ENCODE measurements at places on chromosomes 5 and 9.

- DNase-seq = no peak
Observed at GRCh38 chr5:158855510-158855909, 244.2 kb downstream of the EBF1 start.

GRCh38 chr5:23721336-23721735 is 213.9 kb downstream of the PRDM9 start:
- DNase-seq = no peak

DNA sequence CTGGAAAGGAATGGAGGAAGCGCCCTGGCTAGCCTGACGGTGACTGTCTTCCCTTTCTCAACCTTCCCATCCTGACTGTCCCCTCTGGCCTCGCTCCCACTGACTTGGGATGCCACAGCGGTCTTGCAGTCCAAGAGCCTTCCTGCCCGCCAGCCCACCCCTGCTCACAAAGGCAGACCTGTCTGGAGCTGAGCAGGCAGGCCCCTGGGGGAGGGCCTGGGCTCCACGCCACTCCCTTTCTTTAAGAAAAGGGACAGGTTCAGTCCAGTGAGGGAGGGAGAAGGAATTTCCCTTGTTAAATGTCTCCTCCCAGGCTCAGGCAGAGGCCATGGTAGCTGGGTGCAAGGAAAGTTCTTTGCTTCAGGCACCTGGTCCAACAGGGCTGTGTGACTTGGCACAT is 18.1 kb downstream of the FGF1 start:
- no peak for DNase-seq

DNA sequence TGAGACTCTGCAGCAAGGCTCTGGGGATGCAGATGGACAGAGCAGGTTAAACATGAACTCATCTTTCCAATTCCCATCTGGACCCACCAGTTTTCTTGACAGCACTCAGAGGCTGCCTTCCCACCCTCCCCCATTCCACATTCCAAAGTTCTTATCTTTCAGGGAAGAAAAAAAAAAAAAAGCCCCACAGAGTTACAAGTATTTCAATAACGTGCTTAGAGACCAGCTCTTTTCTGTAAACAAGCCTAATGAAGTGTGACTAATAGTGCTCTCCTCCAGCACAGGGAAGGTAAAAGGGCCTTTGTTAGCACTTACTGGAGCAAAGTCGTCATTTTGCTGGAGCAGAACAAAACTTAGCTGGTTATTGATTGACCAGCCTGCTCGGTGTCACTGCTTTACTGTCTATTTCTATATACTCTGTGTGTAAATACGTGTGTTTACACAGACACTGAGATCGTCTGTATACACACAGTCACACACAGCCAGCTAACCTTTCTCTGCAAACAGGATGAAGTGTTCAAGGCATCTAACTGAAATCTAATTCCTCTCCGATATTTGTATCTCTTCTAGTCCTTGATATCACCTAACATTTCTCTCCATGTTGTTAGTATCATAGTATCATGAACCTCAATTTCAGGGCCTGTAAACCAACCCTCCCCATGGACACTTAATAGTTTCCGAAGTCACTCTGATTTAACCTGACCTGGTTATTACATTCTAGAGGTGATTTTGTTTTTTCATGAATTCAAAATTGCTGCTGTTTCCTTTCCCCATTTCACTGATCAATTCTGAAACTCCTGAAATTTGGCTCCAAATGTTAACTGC is 84.9 kb downstream of the ZNF608 start:
- DNase-seq = no peak

DNA sequence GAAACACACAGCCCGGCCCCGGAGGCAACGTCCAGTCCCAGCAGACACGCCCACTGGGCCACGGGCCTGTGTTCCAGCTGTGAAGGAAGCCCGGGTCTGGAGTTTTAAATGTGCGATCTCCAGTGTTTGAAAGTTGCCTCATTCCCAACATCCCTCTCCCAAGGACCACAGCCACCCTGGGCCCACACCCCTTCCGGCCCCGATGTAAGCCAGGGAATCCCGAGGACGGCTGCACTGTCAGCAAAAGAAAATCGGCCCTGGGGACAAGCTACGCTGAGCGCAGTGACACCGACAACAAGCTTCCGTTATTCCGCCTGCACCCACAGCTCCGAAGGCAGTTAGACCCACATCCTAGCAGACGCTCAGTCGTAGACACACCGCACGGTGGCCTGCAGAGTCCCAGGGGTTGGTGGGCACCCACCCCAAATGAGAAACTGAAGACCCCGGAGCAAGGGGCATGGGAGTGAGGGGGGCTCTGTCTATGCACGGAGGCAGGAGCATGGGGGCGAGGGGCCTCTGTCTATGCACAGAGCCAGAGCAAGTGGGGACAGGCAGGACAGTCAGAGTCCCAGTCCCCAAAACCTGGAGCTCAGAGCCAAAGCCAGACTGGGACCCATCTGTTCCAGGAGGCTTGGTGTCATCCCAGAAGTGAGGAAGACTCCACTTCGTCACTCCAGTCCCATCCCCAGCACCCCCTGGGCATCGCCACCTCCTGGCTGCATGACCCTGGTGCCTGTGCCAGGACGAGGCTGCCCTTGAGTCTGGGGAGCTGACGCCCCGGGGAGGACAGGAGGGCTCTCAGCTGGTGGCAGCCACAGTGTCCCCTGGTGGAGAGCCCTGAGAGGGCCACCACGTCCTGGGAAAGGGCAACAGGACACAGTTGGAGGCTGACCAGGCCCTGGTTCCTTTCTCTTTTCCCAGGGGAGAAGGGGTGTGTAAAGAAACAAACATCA is 23.4 kb downstream of the GLT6D1 start:
- DNase-seq = no peak

DNA sequence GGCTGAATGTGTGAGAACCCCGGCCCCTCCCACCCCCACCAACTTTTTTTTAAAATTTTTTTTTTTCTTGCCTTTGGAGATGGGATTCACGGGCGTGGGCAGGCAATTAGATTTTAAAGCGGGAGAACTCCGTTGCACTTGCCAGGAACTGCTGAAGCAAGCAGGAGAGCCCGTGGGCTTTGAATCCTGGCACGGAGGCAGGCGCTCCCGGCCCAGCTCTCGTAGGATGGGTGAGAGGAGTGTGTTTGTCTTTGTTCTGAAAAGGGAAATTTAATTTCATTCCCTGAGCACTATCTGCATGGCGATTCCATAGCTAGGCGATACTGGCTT is 54.3 kb upstream of the BOD1 start:
- no peak for DNase-seq
